Putamen (tissue), 1 donor: ENCODE measurements at places on chromosomes 4 and X.

- DNase-seq: no peak
These were observed 139.8 kb downstream of the HS6ST2 start for GRCh38 chrX:132818638-132819037.

DNA sequence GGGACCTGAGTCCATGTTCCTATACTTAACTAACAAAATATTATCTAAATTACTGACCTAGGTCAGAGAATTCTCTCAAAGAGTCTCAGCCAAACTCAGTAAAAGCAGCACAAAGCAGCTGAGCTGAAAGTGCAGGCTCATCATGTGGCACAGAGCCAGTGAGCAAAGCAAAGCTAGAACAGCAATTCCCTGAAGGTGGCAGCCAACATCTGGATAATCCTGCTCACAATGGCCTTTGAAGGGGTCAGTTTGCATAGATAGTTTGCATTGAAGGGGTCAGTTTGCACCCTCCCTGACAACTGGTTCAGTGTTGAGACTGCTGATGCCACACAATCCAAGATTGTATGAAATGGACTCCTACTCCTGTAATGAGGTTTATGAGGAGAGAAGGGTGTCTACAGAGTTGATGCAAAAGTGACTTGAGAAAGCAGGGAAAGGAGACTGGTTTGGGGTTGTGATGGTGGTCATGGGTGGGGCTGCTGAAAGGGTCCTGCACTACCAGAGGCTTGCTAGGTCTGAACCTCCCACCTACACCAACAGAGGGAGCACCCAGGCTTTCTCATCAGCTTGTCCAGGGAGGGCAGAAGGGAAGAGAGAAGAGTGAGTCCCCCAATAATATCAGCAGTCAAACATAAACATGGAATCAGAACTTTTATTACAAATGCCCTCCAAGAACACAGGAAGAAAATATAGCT, 39.7 kb downstream of the TRIM61 start:
- DNase-seq: peak; percentile 39

- no peak for DNase-seq
These were observed 103.2 kb upstream of the FRG1 start for GRCh38 chr4:189837471-189837870.

- DNase-seq: no peak
These were observed 110.6 kb downstream of the SH3KBP1 start for GRCh38 chrX:19776753-19777152.

DNA sequence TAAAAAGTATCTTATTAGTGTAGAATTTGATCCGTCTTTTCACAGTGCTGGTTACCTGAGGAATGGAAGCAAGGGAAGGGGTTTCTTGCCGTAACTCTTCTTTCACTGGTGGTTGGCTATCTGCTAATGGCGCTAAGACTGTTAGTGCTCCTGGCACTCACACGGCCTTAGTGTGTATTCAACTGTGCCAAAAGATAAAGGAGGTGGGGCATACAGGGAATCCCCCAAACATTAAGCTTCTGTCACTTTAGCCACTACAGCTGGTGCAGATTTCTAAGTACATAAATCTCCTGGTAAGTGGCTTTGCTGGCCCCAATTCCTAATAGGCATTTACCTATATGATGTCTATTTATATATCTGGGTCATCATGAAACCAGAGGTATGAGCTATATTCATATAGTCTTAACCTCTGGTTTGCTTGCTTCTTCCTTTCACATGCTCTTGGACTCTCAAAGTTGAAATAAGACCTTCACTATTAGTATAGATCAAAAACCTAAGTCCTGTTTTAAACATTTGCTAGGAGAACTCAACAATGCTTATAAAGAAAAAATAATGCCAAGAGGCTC, 95.1 kb downstream of the TSPAN7 start:
- DNase-seq: no peak

DNA sequence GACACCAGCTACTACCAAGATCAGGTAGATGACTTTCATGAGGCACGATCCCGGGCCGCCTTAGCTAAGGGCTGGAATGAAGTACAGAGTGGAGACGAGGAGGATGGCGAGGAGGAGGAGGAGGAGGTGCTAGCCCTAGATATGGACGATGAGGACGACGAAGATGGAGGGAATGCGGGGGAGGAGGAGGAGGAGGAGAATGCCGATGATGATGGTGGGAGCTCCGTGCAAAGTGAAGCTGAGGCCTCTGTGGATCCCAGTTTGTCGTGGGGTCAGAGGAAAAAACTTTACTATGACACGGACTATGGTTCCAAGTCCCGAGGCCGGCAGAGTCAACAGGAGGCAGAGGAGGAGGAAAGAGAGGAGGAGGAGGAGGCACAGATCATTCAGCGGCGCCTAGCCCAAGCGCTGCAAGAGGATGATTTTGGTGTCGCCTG, 481 bp downstream of the UTP3 start:
- no peak for DNase-seq

- no peak for DNase-seq
These were observed 55.0 kb downstream of the PAPSS1 start for GRCh38 chr4:107665001-107665400.

GRCh38 chrX:96764864-96765263, 80.2 kb downstream of the DIAPH2 start:
- DNase-seq: no peak

- DNase-seq: peak; percentile 21
These were observed 581 bp downstream of the DNAJB14 start for GRCh38 chr4:99945718-99946355.

GRCh38 chr4:154586296-154587033, 4.1 kb downstream of the FGA start:
- DNase-seq: no peak

DNA sequence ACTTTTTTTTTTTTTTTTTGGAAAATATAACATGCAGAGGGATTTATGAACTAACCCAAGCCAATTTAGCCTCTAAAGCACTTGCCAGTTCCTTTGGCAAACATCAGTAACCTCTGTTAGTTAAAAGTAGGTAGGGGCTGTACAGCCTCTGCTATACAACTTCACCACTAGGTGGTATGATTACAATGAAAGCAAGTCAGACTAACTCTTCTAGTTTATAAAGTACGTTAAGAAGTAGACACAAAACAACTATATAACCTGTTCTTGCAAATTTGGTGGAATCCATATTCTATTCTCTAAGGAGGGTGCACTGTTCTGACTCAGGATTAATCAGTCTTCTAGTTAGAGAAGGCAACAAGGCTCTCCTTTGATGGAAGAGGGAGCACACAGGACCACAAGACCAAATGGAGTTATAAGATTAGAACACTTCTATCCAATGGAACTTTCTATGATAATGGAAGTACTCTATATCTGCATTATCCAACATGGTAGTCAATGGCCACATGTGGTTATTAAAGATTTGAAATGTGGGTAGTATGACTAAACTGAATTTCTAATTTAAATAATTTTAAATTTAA, 12.8 kb downstream of the AIMP1 start:
- DNase-seq: no peak

GRCh38 chr4:109729718-109730618, at the start of gene PLA2G12A:
Gene PLA2G12A (minus strand): TSS chr4:109730070. CDS start chr4:109729809, 261 bp downstream.
- peak; percentile 78 for DNase-seq

GRCh38 chr4:96599752-96600151, 759.9 kb downstream of the PDHA2 start:
- DNase-seq: no peak

DNA sequence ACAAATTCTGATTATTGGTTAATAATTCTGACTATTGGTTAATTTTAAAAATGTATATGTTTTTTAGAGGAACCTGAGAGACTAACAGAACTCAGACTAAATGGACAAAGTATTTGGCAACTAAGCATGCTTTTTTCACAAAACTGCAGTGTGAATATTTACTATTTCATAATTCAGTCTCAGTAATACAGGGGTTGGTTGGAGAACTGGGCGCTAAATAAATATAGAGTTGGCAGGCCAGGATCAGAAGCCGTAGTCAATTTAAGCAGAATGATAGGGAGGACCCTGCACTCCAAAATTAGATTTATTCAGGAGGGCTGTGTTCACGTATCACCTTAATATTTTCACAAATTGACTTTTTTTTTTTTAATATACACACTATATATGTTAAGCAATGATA, 5.8 kb downstream of the TIGD2 start:
- DNase-seq: no peak

DNA sequence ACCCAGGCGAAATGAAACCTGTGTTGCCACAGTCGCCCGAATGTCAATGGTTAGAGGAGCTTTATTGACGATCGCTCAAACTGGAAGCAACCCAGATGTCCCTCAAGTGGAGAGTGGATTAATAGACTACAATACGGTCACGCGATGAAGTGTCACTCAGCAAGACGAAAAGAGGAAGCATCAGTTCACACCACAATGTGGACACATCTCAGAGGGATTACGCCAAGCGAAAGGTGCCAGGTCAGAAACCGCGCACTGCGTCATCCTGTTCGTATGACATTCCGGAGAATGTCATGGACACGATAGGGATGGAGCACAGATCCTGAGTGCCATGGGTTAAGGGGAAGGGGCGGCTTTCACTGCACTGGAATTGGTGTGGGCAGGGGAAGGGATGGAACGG, 111.7 kb downstream of the HMX1 start:
- DNase-seq: no peak

DNA sequence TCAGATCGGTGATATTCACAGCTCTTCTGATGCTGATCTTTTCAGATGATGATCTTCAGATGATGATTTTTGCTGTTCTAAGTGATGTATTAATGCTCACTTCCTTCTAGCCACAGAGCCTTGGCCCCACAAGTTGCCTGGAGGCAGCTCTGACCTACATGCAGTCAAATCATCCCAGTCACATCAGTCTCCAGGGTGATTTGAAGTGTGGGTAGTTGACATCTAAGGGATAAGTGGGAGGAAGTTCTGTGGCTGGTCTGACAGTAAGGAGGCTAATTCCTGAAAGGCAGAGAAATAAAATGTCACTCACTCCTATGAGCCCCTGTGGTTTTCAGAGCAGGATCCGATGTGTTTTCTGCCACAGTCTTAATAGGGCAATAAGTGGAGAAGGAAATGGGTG, 79.8 kb upstream of the RPL34 start:
- peak; percentile 69 for DNase-seq

- no peak for DNase-seq
These were observed 160.2 kb upstream of the DKK2 start for GRCh38 chr4:107196312-107196711.

GRCh38 chrX:153828723-153829548, 1.4 kb downstream of the PDZD4 start:
- DNase-seq: no peak
